ENCODE measurements at places on chromosomes 1 and 21.

DNA sequence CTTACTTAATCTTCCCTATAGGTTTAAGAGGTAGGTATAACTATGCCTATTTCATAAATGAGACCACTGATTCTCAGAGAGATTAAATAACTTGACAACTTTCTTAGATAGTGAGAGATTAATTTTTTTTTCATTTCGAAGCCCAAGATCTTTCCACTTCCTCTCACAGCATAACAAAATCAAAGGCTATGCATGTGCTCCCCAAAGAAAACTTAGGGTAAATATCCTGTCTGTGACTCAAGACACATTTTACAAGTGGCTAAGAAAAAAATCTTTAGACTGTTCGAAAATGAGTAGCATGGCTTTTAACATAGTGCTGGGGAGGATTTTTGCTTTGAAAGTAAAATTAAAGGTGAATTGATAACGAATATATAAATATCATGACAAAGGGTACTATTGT, 8.2 kb upstream of the C1orf141 start:
- no peak for DNase-seq

DNA sequence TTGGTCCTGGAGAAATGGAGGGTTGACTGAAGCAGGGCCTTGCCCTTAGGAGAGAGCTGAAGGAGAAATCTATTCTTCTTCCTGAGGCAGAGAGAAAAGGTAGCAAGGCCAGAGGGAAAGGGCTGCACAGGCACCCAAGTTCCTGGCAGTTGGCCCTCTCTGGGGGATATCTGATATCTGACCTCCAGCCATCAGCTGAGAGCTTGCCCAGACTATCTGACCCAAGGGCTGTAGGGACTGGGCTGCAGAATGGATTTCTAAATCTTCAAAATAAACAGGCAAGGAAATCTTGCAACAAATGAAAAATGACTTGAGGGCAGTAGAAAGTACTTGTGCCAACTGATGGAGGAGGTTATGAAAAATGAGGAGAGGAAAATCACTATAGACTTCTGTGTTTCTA, 498 bp upstream of the CLCA2 start:
- DNase-seq = no peak

DNA sequence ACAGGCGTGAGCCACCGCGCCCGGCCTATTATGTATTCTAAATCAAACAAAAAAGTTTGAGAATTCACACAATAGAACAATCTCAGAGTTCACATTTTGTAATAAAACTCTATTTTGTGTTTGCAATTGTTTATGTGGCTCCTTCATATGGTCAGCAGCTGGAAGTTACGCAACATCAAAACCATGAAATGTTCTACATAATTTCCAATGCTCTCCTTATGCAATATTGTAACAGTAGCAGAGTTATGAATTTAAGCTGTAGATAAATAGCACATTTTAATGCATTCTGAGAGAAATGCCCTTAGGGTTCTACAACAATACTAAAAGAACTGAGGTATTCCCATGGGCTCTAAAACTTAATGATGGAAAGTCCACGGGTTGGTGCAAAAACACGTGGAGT, 62.3 kb upstream of the COL11A1 start:
- DNase-seq = no peak

DNA sequence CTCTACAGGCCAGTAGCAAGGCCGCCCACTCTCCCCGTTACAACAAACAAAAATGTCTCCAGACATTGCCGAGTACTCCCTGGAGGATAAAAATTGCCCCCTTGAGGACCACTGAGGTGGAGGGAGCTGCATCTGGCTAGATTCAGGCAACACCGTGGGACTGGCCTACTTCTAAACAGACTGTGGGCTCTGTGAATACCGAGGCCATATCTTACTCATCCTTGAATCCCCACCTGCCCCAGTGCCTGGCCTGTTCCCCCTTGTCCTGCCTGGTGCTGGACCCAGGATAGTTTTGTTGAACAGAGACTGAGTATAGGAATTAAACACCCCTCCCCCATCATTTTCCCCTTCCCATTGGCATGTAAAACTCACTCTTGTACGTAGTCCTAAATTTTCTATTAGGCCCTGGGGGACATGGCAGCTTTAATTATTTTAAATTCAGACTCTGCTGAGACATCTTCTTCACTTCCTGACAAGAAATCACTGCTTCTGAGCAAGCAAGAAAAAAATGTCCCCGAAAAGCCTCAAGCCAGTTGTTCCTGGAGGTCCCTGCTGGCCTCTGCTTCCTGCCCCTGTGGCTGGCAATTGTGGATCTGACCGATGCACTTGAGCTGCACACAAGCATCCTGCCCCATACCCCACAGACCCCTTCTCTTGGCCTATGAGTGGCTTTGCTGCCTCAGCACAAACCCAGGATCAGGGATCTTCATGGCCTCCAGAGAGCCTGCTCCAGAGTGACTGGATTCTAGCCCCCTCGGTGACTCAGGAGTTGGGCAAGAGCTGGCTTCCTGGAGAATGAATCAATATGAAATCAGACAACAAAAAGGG, 111.0 kb downstream of the ACTL8 start:
- no peak for DNase-seq

DNA sequence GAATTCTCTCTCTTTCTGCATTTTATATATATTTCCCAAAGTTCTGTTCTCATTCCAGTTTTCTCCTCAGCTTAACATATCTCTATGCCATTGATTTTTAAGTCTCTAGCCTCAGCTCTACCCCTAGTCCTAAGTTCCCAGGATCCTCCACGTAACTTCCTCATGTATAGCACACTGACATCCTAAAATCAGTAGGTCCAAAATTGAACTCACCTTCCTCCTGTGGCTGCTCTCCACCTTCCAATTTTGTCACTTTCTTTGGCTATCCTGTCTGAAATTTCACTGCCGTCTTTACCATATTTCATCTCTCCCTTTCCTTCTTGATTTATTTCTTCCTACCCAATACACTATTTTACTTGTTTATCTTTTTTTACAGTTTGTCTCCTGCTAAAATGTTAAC, 1.5 kb downstream of the SLAMF6 start:
- DNase-seq = no peak

GRCh38 chr1:63401945-63402344, 34.5 kb downstream of the ALG6 start:
- no peak for DNase-seq

DNA sequence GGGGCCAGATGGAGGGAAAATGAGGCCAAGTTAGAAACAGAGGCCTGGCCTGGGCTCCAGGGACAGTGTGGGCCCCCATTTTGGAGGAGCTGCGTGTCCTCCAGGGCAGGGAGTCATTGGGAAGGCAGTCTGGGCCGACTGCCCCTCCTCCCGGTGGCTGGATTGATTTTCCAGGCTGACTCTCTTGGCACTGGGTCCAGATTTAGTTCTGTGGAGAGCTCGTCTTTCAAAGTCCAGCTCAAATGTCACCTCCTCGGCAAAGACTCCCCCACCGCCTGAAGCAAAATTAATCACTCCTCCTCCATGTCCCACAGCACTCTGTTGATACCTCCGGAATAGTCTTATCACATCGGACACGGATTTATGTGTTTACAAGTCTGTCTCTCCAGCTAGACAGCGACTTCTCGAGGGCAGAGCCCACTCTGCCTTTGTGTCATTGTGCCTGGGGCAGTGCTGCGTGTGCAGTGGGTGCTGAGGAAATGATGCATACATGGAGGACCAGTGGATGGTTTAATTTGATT, 175.1 kb downstream of the CAMTA1 start:
- no peak for DNase-seq

DNA sequence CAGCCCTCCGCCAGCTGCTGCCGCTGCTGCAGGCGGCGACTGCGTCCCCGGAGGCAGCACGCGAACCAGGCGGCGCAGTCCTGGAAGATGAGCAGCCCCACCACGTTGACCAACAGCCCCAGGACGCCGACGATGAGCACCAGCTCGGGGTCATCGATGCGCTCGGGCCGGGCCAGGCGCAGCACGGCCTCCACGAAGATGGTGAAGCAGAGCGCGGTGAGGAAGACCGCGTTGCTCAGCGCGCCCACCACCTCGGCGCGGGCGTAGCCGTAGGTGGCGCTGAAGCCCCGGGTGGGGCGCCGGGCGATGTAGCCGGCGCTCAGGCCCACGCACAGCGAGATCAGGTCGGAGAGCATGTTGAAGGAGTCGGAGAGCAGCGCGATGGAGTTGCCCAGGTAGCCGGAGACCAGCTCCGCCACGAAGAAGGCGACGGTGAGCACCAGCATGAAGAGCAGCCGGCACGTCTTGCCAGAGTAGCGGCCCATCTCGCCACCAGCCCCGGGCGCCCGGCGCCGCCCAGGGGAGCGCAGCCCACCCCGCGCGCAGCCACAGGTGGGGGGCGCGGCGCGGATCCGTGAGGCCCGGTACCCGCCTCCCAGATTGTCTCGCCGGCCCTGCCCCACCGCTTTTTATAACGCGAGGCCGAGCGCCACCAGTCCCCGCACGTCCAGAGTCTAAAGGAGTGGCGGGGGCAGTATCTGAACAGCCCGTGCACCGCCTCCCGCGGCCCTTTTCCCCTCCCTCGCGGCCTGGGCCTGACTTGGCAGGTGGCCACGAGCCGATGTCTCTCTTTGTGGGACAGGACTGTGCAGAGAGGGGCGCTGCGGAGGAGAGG, at the start of gene SLC30A10:
Gene SLC30A10 (minus strand): TSS at position 602 of the 835 bp plus-strand sequence. CDS start 117 bp downstream, at position 485.
- DNase-seq = peak; percentile 82

DNA sequence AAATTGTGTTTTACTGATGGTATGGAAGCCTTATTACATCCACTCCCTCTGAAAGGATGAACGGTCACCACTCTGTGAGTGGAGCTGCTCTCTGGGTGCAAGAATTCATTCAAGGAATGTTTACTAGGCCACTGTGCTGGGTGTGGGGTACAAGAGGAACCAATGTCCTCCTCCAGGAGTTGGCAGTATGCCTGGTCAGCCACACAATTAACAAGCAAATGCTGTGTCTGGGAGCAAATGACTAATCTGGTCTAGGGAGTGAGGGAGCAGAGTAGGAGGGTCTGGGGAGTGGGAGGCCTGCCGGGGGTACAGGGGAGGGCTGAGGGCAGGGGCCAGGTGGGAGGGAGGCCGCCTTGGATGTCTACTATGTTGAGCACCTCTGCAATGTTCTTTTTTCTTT, 27.2 kb upstream of the TDRD10 start:
- no peak for DNase-seq
